ENCODE measurements at places on chromosomes 3 and 15.

GRCh38 chr3:165233501-165234195 lies 37.5 kb upstream of the SLITRK3 start:
- no peak for DNase-seq

- DNase-seq = no peak
Observed at GRCh38 chr15:101052031-101052620, 133.0 kb downstream of the LRRK1 start.

DNA sequence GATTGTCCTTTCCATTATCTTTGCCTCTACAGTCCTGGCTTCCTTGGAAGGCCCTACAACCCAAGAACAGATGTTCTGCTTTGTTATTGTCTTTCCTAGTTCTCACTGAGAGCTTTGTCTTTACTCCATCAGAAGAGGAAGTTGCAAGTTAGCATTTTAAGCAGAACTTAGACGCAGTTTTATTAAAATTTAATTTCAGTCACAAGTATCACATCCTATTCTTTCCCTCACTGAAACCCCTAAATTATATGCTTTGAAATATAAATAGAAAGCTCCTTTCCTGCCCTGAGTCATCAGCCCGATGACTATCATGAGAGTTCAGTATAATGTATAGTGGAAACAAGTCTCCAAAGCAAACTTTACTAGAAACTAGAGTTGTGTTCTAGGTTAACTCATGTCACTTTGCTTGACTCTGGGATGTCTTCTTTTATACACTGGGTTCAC lies 291.2 kb upstream of the RBMS3 start:
- no peak for DNase-seq

DNA sequence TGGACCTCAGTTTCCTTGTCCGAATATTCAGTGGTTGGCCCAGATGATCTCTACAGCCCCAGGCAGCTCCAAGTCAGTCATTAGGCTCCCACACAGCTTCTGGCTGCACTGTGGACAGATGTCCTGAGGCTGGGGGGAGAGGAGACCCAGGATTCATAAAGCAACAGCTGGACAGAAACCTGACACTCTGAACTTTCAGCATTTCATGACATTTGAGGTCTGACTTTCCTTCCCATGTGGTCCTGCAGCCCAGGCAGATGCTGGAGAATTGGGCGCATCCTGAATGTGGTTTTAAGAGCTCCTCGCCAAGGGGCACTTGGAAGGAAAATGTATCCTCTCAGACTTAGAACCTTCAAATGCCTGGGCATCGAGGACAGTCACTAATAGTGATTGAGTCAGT lies 307.6 kb upstream of the LRRFIP2 start:
- DNase-seq = no peak

- no peak for DNase-seq
Observed at GRCh38 chr15:32736701-32737061, 18.9 kb downstream of the GREM1 start.

DNA sequence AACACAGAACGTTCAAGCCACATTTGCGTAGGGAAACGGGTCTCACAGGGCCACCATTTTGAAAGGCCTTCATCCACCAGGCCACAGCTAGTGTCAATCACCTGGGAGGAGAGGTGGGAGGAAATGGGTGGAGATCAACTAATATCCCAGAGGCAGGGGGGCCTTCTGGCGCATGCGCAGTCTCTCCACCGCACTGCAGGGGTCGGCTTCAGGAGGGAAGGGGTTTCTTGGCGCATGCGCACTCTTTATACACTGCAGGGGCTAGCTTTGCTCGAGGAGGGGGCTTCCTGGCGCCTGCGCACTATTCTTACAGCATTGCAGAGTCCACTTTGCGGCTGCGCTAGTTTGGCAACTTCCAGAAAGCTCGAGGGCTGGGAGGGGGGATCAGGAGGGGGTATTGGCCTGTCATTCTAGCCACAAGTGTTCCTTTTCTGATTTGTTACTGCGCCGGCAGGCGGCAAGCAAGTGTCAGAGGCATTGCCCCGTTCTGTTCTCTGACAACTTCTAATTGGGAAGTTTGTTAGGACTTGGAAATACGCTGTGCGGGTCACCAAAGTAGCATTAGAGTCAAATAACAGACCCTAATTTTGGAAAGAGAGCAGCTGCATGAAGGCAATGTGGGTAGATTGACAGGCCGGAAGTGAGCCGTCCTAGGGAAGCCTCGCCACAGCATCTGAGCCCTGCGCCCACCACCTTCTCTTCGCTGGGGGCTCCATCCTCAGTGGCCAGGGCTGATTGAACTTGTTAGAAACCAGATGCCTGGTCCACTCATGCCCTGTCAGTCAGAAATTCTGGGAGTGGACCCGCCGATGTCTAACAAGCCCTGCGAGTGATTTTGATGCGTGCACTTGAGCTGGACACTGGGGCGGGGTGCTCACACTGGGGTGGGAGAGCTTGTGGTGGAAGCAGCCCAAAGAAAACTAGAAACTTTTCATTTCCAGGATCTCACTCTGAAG lies 173.5 kb upstream of the NDN start:
- no peak for DNase-seq

- DNase-seq = no peak
Observed at GRCh38 chr3:192258721-192259120, 468.6 kb downstream of the FGF12 start.

DNA sequence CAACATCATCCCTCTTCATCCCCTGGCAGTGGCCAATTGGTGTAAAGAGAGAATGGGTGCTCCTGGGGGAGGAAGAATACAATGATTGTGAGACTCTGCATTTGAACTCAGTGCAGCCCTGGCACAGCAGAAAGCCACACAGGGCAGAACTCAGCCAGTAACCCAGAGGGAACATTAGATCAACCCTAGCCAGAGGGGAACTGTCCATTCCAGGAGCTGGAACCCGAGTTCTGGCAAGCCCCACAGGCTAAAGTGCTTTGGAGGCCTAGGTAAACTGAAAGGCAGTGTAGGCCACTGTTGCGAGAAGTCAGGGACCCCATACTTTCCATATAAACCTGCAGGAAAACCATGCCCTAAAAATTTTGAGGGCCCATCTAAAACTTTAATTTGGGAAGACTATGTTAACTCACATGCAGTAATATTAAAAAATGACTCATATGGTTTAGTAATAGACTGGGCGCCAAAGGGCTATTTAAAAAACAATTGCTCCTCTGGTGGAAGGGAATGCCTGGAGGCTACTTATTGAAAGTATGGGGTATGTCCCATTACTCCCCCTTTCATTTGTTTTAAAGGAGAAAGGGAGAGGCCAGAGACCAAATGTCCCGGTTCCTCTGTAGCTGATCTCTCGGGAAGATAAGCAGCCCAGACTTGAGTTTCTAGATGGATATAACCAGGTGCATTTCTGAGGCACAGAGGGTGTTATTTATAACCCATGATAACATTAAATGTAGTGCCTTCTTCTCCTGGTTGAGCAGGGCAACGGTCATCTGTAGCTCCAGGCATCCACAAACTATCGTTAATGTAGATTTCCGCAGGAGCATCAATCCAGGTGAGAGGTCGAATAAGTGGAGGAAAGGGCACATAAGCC lies 5.8 kb upstream of the RAD51 start:
- DNase-seq = no peak

GRCh38 chr3:28934126-28934813 lies 346.6 kb upstream of the RBMS3 start:
- DNase-seq = no peak

GRCh38 chr3:76310667-76311066 lies 525.3 kb upstream of the ZNF717 start:
- no peak for DNase-seq

DNA sequence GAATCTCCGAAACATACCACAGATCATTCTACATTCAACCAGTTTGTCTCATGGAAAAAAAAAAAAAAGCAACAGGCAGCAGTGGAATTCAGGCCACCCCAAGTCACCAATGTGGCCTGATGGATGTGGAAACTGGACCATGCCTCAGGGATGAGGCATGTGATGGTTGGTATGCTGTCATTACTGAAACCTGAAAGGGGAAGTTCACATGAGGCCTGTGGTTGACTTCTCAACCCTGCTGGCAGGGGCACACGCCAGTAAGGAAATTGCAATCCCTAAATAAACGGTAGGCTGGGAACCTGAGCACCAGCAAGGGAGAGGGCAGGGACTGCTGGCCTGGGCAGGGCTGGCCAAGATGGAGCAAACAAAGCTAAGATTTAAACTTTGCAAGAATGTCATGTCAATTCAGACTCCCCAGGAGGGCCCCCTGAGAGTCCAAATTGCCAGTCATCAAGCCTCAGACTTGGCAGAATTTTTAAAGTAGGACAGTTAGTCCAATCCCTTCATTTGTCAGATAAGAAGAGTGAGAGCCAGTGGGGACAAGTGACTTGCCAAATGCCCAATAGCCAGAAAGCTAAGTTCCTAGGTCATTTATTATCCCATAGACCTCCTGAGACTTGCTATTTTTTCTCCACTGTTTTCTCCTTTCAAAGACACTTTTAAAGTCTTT lies 310.4 kb downstream of the ERC2 start:
- no peak for DNase-seq

DNA sequence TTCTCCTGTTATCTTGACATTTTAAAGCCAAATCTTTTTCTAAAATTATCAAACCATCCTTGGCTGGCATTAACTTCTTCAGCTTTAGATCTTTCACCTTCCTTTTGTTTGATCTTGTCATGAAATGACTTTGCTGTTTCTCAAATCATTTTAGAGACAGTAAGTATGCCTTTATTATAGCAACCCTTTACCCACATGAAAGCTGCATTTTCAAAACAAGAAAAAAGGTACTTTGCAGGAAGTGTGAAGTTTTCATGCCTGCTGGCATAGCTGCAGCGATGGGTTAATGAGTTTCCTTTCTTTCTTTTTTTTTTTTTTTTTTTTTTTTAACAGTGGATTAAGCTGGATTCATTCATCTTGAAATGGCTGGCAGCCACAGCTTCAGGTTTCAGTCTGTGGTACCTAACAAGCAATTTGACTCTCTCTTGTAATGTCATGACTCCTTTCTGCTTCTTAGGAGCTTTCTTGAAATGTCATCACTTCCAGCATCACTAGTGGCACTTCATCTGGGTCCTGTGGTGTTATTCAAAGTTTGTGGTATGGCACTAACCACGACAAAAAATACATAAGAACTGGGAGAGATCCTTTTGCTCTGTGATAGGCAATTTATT lies 18.8 kb downstream of the SLC25A26 start:
- no peak for DNase-seq

Measured in LoVo (cell line).